ENCODE measurements at places on chromosomes 11 and 22. TPM values are rescaled to one million over a fixed set of nuclear protein-coding genes. Genes with fewer than 3 reads are reported as not detected.

LMO2 gene
- 6.9 TPM for total RNA-seq

- no peak for DNase-seq
Observed at GRCh38 chr11:76313913-76314740, 66.8 kb downstream of the THAP12 start.

GRCh38 chr11:106828576-106828975, 189.7 kb downstream of the GUCY1A2 start:
- DNase-seq: no peak

OR4C13 gene
- total RNA-seq: not detected

- DNase-seq: no peak
Observed at GRCh38 chr11:117223741-117224689, 7.9 kb downstream of the PCSK7 start.

MYO7A gene
- total RNA-seq: 12.7 TPM

DNA sequence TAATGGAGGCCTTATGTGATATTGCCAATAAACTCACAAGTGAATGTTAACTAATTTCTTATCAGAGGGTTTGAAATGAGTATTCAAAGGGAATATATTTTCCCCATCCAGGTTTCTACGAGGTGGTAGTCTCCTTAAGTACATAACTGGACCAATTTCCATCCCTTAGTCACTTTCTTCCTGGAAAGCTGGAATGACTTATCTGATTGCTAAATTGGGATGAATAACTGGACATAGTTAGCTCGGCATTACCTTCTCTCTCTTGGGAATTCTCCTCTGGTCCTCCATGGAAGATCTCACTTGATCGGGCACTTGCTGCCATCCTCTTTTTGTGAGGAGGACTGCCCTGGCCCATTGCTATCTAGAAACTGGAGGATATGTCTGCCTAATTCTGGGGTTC, 109.1 kb downstream of the TRPC6 start:
- DNase-seq: no peak

DNA sequence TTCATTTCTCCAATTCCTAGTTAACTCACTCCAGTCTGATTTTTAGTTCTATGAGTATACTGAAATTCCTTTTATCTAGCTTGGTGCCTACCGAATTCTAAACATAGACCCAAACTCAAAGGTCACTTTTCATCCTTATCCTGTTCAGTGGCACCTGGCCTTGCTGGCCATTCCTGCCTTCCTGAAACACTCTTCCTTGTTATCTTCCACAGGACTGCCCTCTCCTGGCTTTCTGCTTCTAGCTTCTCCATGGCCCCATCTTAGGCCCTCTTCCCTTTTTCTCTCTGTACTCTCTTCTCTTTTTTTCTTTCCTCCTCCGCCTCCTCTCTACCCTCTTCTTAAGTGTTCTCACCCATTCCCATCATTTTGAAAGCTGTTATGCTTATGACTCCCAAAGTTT, 87.3 kb downstream of the WNT11 start:
- no peak for DNase-seq

RIMBP3C gene
- not detected for total RNA-seq

CARD18 gene
- not detected for total RNA-seq

- no peak for DNase-seq
Observed at GRCh38 chr11:83510530-83511460, 224.6 kb upstream of the CCDC90B start.
